ENCODE measurements at places on chromosomes 6 and 20. TPM values are rescaled to one million over a fixed set of nuclear protein-coding genes. Genes with fewer than 3 reads are reported as not detected.

BMP6 gene
- 19.8 TPM for total RNA-seq

FLRT3 gene
- 2.0 TPM for total RNA-seq

SYS1 gene
- total RNA-seq: 30.7 TPM

SLC2A4RG gene
- 59.2 TPM for total RNA-seq

BTN1A1 gene
- total RNA-seq: not detected

PLEKHG1 gene
- 0.40 TPM for total RNA-seq

RFX6 gene
- total RNA-seq: not detected

SDC4 gene
- total RNA-seq: 134 TPM

GRM1 gene
- 0.08 TPM for total RNA-seq

ECT2L gene
- total RNA-seq: not detected

SOX4 gene
- total RNA-seq: 16.3 TPM

SIRPD gene
- not detected for total RNA-seq

ARMC12 gene
- total RNA-seq: 0.47 TPM

BACH2 gene
- total RNA-seq: 0.33 TPM

CPXM1 gene
- not detected for total RNA-seq

FOXC1 gene
- total RNA-seq: 8.7 TPM

OLIG3 gene
- not detected for total RNA-seq

OPRM1 gene
- not detected for total RNA-seq

ADAM33 gene
- total RNA-seq: 0.06 TPM

TSPO2 gene
- 0.10 TPM for total RNA-seq

FAM209B gene
- not detected for total RNA-seq

GRIK2 gene
- 0.22 TPM for total RNA-seq

SLC22A7 gene
- not detected for total RNA-seq

Data from A549 treated with CpdA at 1 μM for 4 hours (cell line).